ENCODE measurements at places on chromosomes 16 and 17. TPM values are rescaled to one million over a fixed set of nuclear protein-coding genes. Genes with fewer than 3 reads are reported as not detected.
A peak's percentile ranks its signal among the peaks of the same experiment; 100 is the strongest.

- H3K4me1 ChIP-seq: peaks cover 17% of the 10 kb centered on the region
- no peaks in the 10 kb centered on the region for H3K36me3 ChIP-seq
- no peak overlapping the region for H3K4me3 ChIP-seq
These were observed 158.6 kb upstream of the ZNF267 start for GRCh38 chr16:31714903-31715504.

- H3K4me1 ChIP-seq: peaks cover 11% of the 10 kb centered on the region
- no peak for DNase-seq
- no peak overlapping the region for H3K4me3 ChIP-seq
These were observed 9.1 kb downstream of the TUBG1 start for GRCh38 chr17:42618442-42619150.

DNA sequence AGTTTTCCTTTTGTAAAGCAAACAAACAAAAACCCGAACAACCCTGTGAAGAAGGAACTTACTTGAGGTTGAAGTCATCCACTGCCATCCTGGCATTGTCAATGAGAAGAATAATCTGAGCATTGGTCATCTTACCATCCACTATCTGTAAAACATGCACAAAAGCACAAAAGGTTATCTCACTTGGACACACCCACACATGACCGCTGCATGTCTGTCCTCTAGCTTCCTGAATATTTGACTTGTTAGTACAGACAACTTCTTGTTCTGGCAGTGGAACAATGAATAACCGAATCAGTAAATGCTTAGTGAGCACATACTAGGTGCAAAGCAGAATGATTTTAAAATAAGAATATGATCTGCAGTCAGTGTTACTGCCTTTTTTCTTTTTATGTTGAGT is 6.1 kb downstream of the KRT23 start:
- H3K4me1 ChIP-seq: no peaks in the 10 kb centered on the region
- H3K36me3 ChIP-seq: no peaks in the 10 kb centered on the region
- no peak for DNase-seq
- H3K27me3 ChIP-seq: peaks cover 11% of the 10 kb centered on the region

GRCh38 chr16:17365591-17366298 is 105.0 kb downstream of the XYLT1 start:
- H3K36me3 ChIP-seq: no peaks in the 10 kb centered on the region
- H3K27ac ChIP-seq: no peak overlapping the region
- no peak overlapping the region for H3K4me3 ChIP-seq
- no peaks in the 10 kb centered on the region for H3K27me3 ChIP-seq
- no peak for DNase-seq

DNA sequence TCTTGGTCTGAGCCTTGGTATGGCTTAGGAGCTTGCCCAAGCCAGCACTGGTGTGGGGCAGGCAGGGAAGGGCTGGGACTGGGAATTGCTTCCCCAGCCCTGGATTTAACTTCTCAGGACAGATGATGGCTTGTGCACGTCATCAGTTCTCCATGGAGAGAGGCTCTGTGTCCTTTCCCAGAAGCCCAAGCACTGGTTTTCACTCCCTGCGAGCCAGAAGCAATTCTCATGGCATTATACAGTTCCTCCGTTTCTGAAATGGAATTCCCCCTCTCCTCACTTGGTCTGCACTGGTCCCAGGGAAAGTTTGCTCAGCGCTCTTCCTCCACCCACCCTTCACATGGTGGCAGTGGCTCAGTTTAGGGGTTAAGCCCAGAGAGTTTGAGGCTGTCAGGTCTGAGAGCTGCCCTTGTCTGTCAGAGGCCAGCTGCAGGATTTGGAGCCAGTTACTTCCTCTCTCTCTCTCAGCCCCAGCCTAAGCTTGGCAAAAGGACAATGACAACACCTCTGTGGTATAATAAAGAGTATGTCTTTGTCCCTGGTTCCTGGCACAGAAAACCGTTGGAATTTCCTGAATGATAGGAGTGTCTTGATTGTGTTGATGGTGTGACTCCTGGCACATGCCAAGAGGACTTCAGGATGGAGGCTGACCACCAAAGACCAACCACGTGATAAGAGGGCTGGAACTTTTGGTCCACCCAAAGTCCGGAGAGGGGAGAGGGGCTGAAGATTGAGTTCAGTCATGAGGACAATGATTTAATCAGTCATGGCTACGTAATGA is 219.6 kb upstream of the TNRC6C start:
- no peak overlapping the region for H3K4me3 ChIP-seq
- no peaks in the 10 kb centered on the region for H3K36me3 ChIP-seq
- DNase-seq: peak; percentile 28
- peak overlapping the region; percentile 32 for H3K27ac ChIP-seq
- peaks cover 31% of the 10 kb centered on the region for H3K4me1 ChIP-seq

DNA sequence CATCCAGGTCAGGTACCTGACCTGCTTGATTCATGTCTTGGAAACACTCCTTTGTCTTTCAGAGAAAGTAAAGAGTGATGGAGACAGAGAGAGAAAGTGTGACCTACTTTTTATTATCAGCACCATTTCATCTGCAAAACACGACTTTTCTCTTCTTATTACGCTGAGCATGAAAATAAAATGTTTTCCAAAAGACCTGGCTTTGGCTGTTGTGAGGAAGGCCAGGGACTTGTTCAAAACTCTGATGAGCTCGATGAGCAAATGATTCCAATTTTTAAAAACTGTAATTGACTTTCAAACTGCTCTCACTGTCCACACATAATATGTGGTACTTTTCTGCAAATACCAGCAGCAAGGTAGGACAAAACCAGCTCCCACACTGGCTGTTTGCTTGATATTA is 679.9 kb downstream of the MAF start:
- no peaks in the 10 kb centered on the region for H3K36me3 ChIP-seq
- H3K27me3 ChIP-seq: no peaks in the 10 kb centered on the region
- no peaks in the 10 kb centered on the region for H3K4me1 ChIP-seq
- no peak overlapping the region for H3K4me3 ChIP-seq
- no peak overlapping the region for H3K27ac ChIP-seq

The KPNA2 gene
- 27.0 TPM for total RNA-seq

GRCh38 chr16:56675685-56676210 is 6.1 kb downstream of the MT1H start:
- no peak for DNase-seq
- H3K36me3 ChIP-seq: no peaks in the 10 kb centered on the region
- H3K27ac ChIP-seq: no peak overlapping the region
- peaks cover 6% of the 10 kb centered on the region for H3K4me1 ChIP-seq
- peak overlapping the region; percentile 28 for H3K4me3 ChIP-seq

- H3K4me3 ChIP-seq: no peak overlapping the region
- H3K27ac ChIP-seq: no peak overlapping the region
- no peak for DNase-seq
- peaks cover 73% of the 10 kb centered on the region for H3K27me3 ChIP-seq
- H3K4me1 ChIP-seq: peaks cover 10% of the 10 kb centered on the region
- H3K36me3 ChIP-seq: no peaks in the 10 kb centered on the region
These were observed 25.8 kb downstream of the SRCIN1 start for GRCh38 chr17:38579934-38580333.

DNA sequence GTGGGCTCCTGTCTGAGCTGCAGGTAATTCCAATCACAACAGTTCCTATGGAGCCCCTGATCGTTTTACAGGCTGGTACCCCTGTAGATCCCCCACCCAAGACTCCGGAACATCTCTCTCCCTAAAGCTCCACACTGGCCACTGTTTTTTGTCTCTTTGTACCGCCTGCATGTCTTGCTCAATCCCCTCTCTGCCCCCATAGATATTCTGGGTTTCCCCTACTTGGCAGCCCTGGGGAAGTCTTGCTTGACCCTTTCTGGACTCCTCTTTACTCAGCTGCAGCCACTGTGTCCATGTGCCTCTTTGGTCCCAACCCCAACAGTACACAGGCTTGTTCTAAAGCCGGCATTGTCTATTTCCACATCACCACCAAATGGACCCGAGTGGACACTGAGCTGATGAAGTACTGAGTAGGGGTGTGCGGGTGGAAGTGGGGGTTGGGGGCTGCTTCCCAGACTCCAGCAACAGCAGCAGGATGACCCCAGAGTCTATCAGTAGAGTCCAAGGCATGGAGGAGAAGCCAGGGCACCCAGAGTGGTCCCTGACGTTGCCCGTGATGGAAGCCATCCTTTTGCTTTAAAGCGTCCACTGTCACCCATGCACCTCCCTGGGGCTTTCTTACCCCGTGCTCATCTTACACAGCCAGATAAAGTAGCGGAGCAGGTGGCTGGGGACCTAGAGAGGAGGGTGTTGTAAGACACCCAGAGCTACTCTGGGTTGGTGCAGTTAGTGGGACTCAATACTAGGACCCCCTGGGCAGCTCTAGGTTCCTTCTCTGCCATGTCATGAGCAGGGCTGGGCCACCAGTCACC is 6.4 kb downstream of the CD300LB start:
- H3K27ac ChIP-seq: no peak overlapping the region
- H3K27me3 ChIP-seq: no peaks in the 10 kb centered on the region
- DNase-seq: no peak
- no peak overlapping the region for H3K4me3 ChIP-seq
- no peaks in the 10 kb centered on the region for H3K4me1 ChIP-seq

DNA sequence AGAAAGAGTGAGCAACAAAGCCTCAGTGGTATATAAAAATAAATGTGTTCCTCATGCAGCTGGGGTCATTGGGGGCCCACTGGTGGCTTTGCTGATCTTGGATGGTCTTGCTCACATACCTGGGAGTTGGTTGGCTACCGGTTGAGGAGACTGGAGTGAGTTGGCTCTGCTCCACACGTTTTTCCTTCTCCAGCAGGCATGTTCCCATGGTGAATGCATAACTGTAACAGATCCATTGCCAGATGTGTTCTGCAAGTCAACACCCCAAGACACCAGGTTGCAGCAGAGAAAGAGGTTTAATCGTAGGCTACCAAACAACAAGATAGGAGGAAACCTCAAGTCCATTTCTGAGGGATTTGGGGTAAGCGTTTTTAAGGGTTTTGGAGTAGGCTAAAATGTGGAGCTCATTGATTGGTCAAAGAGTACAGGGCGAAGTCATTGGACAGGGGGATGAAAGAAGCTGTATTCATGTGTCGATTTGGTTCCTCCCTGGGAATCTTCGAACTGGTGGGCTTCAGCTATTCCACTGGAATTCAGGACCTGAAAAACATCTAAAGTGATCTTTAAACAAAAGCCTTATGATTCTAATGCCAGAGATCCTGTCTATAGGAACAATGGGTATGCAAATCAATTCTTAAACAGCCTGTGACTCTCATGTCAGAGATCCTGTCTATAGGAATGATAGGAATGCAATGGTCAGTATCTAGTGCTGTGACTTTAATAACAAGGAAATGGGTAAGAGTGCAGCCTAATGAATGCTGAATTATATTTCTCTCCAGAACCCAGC is 467.5 kb upstream of the C16orf82 start:
- H3K36me3 ChIP-seq: no peaks in the 10 kb centered on the region
- no peak for DNase-seq
- H3K4me3 ChIP-seq: no peak overlapping the region
- H3K27me3 ChIP-seq: no peaks in the 10 kb centered on the region

The CBX8 gene
- total RNA-seq: 4.9 TPM

DNA sequence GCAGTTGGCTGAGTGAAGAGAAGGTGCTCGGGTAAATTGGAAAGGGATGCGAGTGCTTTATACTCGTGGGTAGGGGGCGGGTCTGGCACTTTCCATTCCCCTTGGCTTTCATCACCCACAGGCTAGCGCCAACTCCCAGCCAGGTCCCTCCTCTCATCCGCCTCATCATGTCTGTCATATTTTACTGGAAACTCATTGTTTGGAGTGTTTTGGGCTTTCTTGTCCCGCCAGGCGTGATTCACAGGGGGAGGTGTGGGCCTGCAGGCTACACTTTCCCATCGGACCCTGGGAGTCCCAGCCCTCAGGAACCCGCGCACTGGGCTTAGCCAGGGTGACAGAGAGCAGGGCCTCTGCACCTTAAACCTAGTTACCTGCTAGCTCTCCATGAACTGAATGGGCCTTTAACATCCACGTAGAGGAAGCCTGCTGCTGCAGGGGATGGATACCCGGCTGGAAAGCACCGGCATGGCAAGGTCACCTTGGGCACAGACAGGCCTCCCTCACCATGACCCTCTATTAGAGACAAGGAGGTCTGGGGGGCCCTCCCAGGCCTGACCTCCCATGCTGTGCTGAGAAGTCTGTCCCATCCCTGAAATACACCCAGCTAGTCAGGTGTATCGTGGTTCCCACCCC is at the start of gene KRT14:
Gene KRT14 (minus strand): TSS at position 33 of the 633 bp plus-strand sequence. CDS start 61 bp downstream, outside the sequence.
- H3K36me3 ChIP-seq: no peaks in the 10 kb centered on the region
- no peaks in the 10 kb centered on the region for H3K4me1 ChIP-seq
- DNase-seq: peak; percentile 21
- H3K4me3 ChIP-seq: no peak within 1 kb of the TSS
- H3K27me3 ChIP-seq: peaks cover 4% of the 10 kb centered on the region

- H3K4me3 ChIP-seq: no peak overlapping the region
- H3K27me3 ChIP-seq: no peaks in the 10 kb centered on the region
- DNase-seq: no peak
- no peak overlapping the region for H3K27ac ChIP-seq
- peaks cover 18% of the 10 kb centered on the region for H3K4me1 ChIP-seq
- H3K36me3 ChIP-seq: no peaks in the 10 kb centered on the region
These were observed 36.4 kb downstream of the CDK5R1 start for GRCh38 chr17:32523017-32523680.

The ABCA5 gene
- total RNA-seq: 20.7 TPM

- H3K36me3 ChIP-seq: no peaks in the 10 kb centered on the region
- peaks cover 6% of the 10 kb centered on the region for H3K4me1 ChIP-seq
- no peak overlapping the region for H3K4me3 ChIP-seq
- DNase-seq: no peak
- H3K27me3 ChIP-seq: peaks cover 46% of the 10 kb centered on the region
These were observed 26.8 kb upstream of the CBFA2T3 start for GRCh38 chr16:89003831-89004208.

DNA sequence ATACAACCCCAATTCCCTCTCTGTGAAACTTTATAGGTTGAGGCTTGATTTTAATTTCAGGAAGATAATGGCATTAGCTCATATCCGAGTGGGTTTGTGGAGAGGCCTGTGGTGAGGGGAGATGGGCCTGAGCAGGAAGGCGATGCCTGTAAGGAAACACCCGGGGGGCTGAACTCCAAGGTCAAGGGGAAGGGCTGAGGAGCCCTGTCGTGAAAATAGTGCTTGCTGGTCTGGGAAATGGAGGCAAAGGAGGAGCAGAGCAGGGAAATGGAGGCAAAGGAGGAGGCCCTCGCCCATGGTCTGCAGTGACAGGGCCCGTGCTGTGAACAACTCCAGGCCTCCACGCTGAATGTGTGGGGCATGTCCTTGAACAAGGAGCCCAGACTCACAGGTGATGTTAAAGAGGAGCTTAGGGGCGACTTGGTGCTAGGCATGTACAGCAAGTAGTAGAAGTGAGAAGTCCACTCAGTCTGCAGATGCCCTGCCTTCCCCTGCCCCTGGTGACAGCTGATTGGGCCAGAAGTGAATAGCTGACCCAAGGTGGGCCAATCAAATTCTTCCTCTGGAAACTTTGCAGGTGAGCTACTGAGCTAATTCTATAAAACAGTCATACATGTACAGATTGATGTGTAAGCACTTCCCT is 38.1 kb downstream of the MRPS23 start:
- no peak for DNase-seq
- no peak overlapping the region for H3K4me3 ChIP-seq
- no peaks in the 10 kb centered on the region for H3K36me3 ChIP-seq
- peaks cover 16% of the 10 kb centered on the region for H3K4me1 ChIP-seq

The SMIM22 gene
- total RNA-seq: 23.3 TPM
